ENCODE measurements at places on chromosomes 7 and 10.

GRCh38 chr10:109027534-109028185 lies 895.7 kb downstream of the XPNPEP1 start:
- no peak for DNase-seq

GRCh38 chr7:155945670-155946325 lies 133.5 kb upstream of the SHH start:
- DNase-seq: no peak

- no peak for DNase-seq
Measured at GRCh38 chr10:106874604-106874889, 290.0 kb downstream of the SORCS1 start.

DNA sequence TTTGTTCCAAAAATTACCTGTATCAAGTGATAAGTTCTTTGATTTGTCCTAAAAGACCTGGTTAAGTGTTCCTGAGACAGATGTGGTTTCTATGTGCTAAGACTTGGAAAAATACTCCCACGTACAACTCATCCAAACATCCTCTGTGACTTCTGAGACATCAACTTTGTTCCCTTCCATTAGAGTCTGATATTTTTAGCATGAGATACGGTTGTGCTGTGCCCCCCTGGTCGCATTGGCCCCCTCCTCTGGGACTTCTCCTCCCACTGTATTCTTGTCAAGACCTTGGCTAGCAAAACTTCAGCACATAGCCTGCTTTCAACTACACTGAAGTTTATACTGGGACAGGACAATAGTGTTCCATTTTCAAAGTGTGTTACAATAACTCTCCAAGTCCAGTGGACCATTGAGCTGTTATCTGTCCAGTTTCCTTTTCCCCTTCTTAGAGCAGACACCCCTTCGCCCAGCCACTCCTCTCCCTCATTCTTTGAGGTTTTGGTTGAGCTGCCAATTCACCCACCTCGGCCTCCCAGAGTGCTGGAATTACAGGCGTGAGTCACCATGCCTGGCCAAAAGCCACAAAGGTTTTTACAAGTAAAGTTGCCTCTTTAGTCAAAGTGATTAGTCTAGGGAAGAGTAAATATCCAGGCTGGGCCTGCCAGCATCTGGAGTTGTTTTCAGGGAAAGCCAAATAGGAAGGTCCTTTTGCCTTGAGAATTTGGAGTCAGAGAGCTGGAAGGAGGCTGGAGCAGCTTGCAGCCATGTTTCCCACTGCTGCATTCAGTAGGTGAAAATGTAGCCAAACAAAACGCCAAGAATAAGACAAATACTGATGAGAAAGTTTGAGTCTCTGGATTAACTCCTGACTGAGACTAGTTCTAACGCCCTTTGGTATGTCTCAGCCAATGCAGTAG lies 17.8 kb upstream of the PDLIM1 start:
- DNase-seq: no peak

Data from GM19239 (cell line).